Cortex of kidney (tissue), 1 donor: ENCODE measurements at places on chromosomes 1 and 21.

- DNase-seq, result no peak
These were observed 202.2 kb upstream of the KIAA0040 start for GRCh38 chr1:175394739-175395138.

DNA sequence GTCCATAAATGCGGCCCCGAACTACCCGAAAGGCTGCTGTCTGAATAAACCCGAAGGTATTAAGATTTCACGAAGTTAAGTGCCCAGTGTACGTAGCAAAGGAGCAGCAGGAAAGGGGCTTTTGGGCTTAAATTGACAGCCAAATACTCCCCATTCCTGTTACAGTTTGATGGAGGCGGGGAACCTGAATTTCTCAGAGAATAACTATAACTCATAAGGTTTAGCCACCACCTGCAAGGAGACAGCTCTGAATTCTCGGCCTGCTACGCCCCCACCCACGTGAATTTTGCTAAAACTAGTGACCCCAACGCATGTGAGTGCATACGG is 5.2 kb downstream of the GFI1 start:
- DNase-seq, result no peak

DNA sequence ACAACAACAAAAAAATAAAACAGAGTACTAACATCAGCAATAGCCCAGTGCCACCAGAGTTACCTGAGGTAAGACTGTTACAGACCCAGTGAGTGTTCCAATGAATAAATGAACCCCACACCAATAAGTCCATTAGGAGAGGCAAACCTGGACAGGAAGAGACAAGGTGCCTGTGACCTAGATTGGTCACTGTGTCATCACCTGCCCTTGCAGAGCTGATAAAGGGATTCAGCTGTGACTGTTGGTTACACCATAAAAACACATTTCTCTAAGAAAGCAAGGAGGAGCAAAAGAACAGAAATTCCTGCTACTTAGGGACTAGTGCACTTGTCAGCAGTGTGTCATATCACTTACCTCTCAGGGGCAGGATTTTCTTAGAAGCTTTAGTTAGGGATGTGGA is 37.5 kb downstream of the CD2 start:
- DNase-seq, result no peak

GRCh38 chr1:175808573-175808972 is 65.2 kb upstream of the TNR start:
- DNase-seq, result no peak

DNA sequence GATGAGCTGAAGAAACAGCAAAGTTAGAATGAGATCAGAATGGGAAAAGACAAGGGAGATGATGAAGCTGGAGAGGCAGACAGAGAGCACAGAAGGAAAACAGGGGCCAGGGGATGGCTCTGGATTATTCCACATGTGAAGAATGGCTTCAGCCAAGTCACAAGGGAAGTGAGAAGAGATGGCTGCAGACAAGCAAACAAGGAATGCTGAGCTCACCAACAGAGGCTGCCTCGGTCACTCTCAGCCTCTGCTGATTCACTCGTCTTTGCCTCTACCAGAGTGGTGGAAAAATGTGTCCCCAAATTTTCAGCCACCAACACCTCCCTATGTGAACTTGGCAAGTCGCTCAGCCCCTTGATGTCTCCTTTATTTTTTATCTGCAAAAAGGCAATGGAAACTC is 46.7 kb downstream of the TRABD2B start:
- DNase-seq, result no peak

DNA sequence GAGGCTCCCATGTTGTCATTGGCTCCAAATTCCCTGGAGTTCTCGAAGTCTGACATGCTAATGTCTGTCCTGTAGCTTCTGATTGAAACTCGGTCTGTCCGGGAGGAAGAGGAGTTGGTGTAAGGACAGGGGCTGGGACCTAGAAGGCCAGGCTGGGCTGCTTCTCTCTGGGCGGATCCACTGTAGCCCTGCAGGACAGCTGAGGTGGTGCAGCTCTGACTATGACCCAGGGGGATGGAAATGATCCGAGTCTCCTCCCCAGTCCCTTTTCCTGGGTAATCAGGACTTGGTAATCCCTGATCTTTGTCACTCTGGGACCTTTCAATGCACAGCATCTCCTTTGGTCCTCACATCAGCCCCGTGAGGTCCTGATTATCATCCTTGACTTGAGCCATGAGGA is 10.0 kb upstream of the FCMR start:
- DNase-seq, result no peak

- DNase-seq, result no peak
These were observed 54.3 kb downstream of the ADARB1 start for GRCh38 chr21:45128613-45129188.

- no peak for DNase-seq
These were observed 1.7 kb downstream of the ADSS2 start for GRCh38 chr1:244449936-244450508.

- DNase-seq, result no peak
These were observed 211.6 kb downstream of the LMX1A start for GRCh38 chr1:165144757-165145397.

GRCh38 chr21:31459457-31459856 is 115.4 kb upstream of the TIAM1 start:
- DNase-seq, result no peak

DNA sequence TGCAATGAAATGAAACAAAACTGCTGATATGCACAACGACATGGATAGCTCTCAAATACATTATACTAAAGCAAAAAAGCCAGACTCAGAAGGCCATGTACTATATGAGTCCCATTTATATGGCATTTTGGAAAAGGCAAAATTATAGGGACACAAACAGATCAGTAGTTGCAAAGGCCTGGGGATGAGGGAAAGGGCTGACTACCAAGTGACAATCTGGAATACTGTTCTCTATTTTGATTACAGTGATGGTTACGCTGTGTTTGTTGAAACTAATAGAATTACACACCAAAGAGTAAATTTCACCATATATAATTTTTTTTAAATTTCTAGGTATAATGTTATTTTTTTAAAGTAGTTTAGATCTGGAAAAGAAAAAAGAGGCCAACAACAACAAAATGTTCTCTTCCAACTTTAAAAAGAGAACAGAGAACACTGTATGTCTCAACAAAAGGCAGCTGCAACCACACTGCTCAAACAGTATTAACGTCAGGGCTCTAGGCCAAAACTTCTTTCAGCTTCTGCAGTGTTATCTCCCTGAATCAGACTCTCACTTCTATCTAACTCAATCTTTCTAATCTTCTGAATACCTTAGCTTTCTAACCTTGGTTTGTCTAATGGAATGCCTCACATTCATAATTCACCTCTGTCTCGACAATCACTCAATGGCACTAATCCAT is 75.8 kb downstream of the FOXJ3 start:
- no peak for DNase-seq

- no peak for DNase-seq
These were observed 7.8 kb downstream of the UBIAD1 start for GRCh38 chr1:11280719-11281376.
